Activated gamma-delta T cell treated with anti-CD3 and anti-CD28 coated beads, Interleukin-2, amount 50 U/mL, for 16 hours (primary cell): ENCODE measurements at places on chromosomes 5 and 9.

- DNase-seq, result no peak
These were observed 187.4 kb downstream of the MAN2A1 start for GRCh38 chr5:109876941-109877669.

GRCh38 chr5:12861886-12862654, 957.8 kb upstream of the CTNND2 start:
- DNase-seq, result no peak

- peak; percentile 34 for DNase-seq
These were observed 23.4 kb downstream of the HNRNPK start for GRCh38 chr9:83956436-83957247.

DNA sequence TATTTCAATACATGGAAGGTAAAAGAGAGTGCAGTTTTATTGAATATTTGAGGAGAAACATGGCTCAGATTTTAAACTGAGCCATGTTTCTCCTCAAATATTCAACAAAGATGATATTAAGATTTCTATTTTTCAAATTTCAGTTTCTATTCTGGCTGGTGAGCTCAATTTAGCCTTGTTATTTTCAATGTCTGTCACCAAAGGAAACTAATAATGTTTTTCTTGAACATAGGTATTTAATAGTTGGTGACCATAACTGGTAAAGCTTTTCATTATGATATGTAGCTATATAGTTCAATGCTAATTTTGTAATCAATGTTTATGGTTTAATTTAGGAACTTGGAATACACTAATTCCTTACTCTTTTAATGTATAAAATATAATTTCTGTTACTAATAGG, 177.4 kb downstream of the FER start:
- no peak for DNase-seq

DNA sequence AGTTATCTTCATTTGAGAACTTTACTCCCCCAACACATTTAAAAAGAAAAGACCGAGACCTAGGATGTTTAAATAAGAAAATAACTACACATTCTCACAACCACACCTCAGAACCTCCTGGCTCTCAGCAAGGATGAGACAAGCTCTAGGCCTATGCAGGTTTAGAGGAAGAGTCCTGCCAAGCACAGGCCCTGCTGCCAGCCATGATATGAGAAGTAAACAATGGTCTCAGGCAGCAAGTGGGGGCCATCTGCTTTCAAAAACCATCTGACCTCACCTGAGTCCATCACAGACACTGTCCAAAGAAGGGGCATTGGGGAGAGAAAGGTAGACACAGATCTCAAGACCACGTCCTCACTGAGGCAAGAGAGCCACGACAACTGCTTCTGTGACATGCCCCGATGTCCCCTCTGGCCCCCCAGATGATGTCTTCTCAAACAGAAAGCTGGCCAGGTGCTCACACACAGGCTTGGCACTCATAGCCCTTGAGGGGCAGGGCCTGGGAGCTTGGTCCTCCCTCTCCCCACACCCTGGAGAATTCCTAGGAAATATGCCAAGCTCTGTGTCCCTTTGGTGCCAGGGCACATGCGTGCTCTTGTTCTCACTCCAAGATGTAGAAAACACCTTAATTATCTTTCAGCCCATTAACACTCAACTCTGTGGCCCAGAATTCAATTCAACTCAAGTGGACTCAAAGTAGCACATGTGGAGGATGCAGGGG, 150.4 kb downstream of the FSTL4 start:
- no peak for DNase-seq

DNA sequence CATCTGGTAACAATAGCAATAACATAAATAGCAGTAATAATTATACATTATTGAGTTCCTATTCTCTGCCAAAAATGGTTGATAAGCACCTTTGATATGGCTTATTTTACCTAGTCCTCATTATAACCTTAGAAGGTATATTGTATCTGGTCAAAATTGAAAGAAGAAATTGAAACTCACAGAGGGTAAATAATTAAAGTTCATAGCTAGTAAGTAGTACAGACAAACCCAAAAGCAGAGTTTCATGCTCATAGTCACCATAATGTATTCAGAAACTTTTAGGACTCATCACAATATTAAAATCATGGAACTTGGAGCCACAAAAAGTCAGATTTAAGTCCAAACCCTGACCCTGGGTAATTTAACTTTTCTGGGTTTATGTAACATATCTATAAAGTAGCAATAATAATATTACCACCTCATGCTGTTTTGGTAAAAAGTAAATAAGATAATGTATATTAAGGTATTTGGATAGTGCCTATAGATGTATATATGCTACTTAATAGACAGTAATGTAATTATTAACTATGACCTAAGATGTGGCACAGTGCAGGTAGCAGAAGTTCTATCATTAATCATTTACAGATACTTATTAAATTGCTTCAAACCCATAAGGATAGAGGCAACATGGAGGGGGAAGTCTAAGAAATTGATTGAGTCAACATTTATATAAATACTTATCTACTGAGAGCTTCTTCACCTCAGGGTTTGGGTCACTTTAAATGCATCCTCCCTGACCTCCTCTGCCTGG, 32.4 kb downstream of the STK32A start:
- DNase-seq, result no peak

DNA sequence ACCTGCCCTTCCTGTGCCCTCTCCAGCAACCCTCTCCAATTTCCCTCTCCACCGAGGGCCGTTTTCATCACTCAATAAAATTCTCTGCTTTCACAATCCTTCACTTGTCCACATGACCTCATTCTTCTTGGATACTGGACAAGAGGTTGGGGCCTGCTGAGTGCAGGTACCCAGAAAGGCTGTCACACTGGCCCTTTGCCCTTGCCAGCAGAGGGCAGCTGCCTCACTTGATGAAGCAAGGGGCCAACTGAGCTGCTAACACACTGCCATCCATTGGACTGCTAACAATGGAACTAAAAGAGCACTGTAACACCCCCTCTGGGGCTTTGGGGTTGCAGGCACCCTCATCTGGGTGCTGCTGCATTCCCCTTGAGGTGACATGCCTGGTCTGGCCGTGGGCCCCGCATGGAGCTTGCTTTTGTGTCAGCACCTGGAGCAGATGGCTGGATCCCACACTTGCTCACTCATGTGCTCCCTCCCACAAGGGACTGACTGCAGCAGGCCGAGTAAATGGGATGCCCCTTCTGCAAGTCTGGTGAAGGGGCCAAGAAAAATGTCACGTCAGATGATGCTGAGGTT, 308.1 kb upstream of the ADCY2 start:
- DNase-seq, result no peak

DNA sequence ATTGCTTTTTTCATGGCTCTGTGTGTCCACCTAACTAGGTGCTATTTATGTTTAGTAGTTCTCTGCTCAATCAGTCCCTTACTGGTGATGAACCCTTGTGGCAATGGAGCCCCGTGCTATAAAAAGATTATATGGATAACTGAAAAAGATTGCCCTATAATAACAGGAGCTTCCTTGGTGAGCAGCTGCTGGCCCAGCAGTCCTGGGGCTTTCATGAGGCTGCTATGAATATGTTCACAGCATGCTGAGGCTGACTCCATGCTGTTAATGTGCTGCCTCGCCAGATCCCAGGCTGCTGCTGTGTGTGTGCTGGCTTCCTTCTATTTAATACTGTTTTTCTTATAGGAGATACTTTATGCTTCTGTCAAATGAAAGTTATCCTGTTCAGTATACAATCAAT, 357.5 kb downstream of the TAF11L14 start:
- DNase-seq, result no peak

DNA sequence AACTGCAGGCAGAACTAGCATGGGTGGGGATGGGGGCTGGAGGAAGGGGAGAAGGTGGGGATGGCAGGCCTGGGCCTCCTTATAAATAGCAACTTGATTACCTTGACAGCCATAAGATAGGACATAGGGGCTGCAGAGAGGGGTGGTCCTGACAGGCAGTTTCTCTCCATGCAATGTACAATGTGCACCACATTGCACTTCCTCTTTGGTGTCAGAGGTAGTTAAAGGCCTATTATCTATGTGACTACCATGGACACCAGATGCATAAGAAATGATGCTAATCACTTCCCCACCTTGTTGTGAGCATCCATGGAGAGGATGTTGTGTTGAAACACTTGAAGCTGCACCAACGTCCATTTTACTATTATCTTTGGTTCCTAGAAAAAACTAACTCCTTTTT, 20.2 kb upstream of the SUB1 start:
- no peak for DNase-seq

- no peak for DNase-seq
These were observed 32.4 kb downstream of the OSTF1 start for GRCh38 chr9:75120686-75121085.

DNA sequence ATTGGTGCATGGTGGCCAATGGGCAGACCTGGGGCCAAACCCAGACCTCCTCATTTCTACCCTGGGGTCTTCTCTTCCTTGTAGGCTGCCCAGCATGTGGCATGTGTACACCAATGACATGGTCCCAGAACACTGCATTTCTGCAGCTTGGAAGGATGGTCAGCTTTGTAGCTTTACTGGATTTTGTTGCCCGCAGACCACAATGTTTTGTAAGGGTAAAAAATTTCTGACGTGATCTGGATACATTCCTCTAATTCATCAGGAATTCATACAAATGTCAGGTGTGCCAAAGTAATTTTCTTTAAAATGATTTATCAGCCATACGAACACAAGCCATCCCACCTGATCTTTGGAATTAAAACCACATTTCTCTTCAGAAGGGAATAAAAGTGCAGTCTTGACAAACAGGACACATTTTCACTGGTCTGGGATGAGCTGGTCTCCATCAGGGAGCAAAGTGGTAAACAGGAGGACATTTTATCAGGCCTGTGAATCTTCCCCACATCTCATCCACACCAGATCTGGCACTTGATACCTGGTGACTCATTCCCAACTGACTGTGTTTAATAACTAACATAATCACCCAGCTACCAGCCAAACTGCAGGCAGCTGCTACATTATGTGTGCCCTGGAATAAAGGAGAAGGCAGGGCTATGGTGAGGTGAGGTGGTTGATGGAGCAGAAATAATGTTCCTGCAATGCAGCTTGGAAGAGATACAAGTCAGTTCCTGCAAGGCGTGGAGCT, 103.9 kb downstream of the SPOCK1 start:
- no peak for DNase-seq

GRCh38 chr5:169549453-169550100, 34.0 kb upstream of the SPDL1 start:
- no peak for DNase-seq

- no peak for DNase-seq
These were observed 242.2 kb downstream of the SMARCA2 start for GRCh38 chr9:2257248-2257929.

- no peak for DNase-seq
These were observed 13.9 kb upstream of the ADGRD2 start for GRCh38 chr9:124436320-124436719.

DNA sequence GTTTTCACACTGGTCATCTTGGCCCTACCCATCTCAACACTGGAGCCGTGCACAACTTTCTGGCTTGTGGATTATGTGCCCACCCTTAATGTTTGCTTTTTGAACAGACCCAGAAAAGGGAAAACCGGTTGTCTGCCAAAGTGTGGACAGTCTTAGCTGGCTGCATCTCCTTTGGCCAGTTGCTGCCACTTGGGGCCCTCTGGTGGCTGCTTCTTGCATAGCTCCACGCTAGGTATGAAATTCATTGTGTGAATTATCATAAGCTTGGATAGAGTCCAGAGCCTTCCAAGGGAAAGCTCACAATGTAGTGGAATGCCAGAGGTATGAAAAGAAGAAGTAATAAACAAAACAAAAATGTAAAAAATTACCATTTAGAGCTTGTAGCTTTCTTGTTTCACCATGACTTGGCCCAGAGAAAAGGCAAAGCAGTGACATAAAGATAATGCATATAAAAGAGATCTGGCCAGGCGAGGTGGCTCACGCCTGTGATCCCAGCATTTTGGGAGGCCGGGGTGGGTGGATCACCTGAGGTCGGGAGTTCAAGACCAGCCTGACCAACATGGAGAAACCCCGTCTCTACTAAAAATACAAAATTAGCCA, 12.5 kb upstream of the SLC36A3 start:
- peak; percentile 3 for DNase-seq

DNA sequence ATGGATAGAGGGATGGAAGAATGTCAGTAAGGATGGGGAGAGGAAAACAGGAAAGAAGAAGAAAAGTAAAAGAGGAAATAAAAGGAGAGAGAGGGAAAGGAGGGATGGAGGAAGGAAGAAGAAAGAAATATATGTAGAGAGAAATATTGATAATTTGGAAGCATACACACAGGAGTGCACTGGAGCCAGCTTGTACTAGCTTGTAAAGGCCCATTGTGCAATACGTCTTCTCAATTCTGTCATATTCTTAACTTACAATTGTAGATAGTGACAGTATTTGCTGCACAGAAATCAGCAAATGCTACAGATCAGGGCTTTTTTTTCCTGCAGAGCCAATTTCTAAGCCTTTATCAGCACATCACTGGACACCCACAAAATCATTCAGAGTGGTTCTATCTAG, 458.8 kb upstream of the WWC1 start:
- no peak for DNase-seq

GRCh38 chr9:90256345-90256744, 386.3 kb downstream of the DIRAS2 start:
- no peak for DNase-seq

GRCh38 chr5:83496626-83497025, 25.1 kb downstream of the VCAN start:
- DNase-seq, result no peak

DNA sequence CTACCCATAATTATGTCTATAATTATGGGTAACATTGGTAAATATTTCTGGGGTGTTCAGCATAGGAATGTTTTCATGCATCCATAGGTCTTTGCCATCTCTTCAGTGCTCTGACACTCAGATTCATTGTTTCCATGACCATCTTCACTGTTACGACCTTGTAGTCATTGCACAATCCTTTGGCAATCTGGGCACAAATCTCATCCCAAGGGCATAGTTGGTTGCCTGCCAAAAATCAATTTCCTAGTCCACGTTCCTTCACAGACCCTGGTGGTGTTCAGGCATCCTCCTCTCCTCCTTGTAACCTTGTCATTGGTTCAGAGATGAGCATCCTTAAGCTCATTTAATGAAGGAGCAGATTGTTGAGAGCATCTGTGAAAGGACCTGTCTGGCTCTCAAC, 1400.7 kb downstream of the CDH12 start:
- no peak for DNase-seq

GRCh38 chr5:110161162-110161561, 471.4 kb downstream of the MAN2A1 start:
- DNase-seq, result no peak

- DNase-seq, result no peak
These were observed 544 bp upstream of the SNX24 start for GRCh38 chr5:122844910-122845228.

DNA sequence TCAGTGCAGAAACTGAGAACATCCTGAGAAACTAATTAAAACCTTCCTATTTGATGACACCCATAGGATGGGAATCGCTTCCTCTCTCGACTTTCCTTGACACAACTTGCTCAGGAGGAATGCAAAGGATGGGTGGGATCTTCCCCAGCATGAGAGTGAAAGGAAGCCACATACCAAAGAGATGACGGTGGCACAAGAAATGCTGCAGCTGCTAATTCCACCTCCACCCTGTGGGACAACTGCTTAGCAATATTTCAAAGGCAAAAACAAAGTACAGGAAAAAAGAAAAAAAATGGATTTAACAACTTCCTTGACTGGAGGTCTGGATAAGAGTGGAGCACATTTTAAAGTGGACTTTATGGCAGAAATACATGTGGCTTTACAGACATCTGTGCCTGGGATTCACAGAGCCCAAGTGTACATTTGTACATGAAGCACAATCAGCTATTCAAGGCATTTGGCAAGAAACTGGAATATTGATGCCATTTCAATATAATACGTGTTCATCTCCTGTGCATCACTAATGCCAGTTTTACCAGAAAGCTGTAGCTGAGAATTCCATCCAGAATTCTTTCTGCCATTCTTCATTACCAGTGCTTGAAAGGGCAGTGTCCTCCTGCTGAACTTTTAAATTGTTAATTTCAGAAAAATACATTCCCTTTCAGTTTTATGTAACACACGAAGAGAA, 359.2 kb upstream of the ACTBL2 start:
- DNase-seq, result no peak
